ENCODE measurements at places on chromosomes 4 and X. TPM values are rescaled to one million over a fixed set of nuclear protein-coding genes. Genes with fewer than 3 reads are reported as not detected.

Gene HPGD
- total RNA-seq: 0.80 TPM

Gene CXCL11
- total RNA-seq: not detected

Gene DCHS2
- 0.52 TPM for total RNA-seq

Gene RAB33A
- not detected for total RNA-seq

Gene AREG
- 129 TPM for total RNA-seq

Gene CXCL8
- total RNA-seq: 842 TPM

Gene ARL9
- total RNA-seq: 0.52 TPM

Gene PPEF2
- not detected for total RNA-seq

Gene GRXCR1
- total RNA-seq: not detected

Gene PARM1
- 0.65 TPM for total RNA-seq

Gene KCNIP4
- under 0.01 TPM for total RNA-seq

Gene C4orf50
- not detected for total RNA-seq

Gene ALB
- 1.1 TPM for total RNA-seq

Gene TMA16
- 28.8 TPM for total RNA-seq

Gene TLR3
- 3.7 TPM for total RNA-seq

Gene GALNT7
- 24.7 TPM for total RNA-seq

Gene TMEM271
- total RNA-seq: not detected

Gene ENPP6
- total RNA-seq: 0.13 TPM

Gene ZFP42
- total RNA-seq: 0.32 TPM

Gene WDR17
- total RNA-seq: 0.64 TPM

Gene ZNF732
- total RNA-seq: 0.32 TPM

Gene SYN1
- total RNA-seq: 3.5 TPM

Gene GPR119
- total RNA-seq: not detected

Gene CYBB
- total RNA-seq: not detected

Gene BCORL1
- total RNA-seq: 2.5 TPM

Measured in epithelial cell of alveolus of lung (primary cell).